ENCODE measurements at places on chromosomes 16 and 17.

- no peak for DNase-seq
Observed at GRCh38 chr16:75486676-75487313, 8.4 kb downstream of the CHST6 start.

- no peak for DNase-seq
Observed at GRCh38 chr17:58329035-58329809, 627 bp upstream of the TSPOAP1 start.

DNA sequence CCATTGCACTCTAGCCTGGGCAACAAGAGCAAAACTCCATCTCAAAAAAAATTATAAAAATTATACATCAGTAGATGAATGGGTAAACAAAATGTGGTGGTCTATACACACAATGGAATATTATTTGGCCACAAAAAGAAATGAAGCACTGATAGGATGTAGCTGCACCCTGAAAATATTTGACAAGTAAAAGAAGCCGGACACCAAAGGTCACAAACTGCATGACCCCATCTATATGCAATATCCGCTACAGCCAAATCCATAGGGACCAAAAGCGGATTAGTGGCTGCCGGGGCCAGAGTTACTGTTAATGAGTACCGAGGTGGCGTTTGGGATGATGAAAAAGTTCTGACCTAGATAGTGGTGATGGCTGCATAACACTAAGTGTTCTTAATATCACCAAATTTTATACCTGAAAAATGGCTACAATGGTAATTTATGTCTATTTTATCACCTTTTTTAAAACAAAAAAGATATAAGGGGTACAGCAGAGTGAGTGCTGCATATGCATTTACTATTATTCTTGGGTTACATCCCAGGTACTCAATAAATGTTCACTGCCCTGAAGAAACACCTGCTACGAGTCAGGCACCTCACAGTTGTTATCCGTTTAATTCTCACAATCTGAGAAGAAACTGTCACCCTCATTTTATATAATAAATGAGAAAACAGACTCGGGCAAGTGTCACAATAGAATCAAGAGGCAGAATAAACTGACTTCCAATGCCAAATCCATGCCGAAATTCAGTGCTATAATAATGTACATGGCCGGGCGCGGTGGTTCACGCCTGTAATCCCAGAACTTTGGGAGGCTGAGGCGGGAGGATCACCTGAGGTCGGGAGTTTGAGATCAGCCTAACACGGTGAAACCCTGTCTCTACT lies 807 bp upstream of the HBQ1 start:
- DNase-seq, result no peak

DNA sequence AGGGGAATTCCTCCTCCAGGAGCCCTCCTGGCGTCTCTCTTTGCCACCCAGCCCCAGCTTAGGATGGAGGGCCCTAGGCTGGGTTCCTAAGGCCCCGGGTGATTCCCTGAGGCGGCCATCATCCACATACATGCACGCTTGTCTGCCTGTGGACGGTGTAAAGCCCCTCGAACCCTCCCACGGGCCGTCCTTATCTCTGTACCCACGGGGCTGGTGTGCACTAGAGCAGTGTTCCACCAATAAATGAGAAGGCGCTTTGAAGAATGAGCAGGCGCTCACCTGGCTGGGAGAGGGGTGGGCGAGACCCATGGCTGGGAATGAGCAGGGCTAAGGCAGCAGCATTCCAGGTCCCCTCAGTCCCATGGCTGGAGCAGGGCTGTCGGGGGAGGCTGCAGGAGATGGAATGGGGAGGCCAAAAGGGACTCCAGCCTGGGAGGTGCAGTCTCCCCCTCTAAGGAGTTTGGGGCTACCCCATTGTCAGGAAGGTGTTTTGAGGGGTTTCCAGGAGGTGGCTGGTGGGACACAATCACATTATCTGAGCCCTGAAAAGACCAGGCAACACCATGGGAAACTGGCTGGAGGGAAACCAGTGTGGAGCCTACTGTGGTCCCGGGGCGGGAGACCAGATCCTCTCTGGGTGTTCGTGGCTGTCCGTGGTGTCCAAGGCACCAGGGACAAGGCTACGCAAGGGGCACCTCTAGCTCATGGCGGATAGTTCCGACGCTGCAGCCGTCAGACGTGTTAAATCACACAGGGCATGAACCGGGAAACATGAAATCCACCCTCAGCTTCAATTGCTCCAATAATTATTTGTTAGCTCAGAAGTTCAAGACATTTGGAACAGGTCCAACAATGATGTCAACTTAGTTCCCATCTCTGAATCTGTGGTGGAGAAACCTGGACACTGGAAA lies 87.5 kb upstream of the DNAH17 start:
- no peak for DNase-seq

Data from NCI-H1092 (cell line).